Neural crest cell (in vitro differentiated cells): ENCODE measurements at places on chromosomes 11 and 22. TPM values are rescaled to one million over a fixed set of nuclear protein-coding genes. Genes with fewer than 3 reads are reported as not detected.

DNA sequence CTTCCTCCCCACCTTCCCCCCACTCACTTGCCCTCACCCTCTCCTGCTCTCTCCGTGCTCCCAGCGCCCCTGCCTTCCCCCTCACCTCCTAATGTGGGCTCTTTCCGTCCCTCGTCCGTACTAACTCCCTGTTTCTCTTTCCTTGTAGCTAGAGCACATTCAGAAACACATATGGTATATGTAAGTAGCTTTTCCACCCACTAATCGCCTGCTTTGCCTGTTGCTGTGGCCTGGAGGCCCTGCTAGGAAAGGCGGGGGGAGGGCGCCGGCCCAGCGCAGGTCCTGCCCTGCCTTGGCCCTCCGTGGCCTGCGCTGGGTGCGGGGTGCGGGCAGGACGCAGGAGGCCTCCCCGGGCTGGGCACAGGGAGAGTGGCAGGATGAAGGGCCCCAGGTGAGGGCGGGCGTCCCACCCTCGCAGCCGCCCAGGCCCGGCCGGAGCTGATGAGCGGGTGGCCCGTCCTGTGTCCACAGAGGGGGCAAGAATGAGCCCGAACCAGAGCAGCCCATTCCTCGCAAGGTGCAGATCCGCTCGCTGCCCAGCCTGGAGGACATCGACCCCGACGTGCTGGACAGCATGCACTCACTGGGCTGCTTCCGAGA lies 41.7 kb downstream of the MOB2 start:
- no peaks in the 10 kb centered on the region for H3K4me1 ChIP-seq
- DNase-seq, result no peak
- no peaks in the 10 kb centered on the region for H3K27me3 ChIP-seq
- H3K36me3 ChIP-seq, result no peaks in the 10 kb centered on the region
- no peak overlapping the region for H3K4me3 ChIP-seq

DNA sequence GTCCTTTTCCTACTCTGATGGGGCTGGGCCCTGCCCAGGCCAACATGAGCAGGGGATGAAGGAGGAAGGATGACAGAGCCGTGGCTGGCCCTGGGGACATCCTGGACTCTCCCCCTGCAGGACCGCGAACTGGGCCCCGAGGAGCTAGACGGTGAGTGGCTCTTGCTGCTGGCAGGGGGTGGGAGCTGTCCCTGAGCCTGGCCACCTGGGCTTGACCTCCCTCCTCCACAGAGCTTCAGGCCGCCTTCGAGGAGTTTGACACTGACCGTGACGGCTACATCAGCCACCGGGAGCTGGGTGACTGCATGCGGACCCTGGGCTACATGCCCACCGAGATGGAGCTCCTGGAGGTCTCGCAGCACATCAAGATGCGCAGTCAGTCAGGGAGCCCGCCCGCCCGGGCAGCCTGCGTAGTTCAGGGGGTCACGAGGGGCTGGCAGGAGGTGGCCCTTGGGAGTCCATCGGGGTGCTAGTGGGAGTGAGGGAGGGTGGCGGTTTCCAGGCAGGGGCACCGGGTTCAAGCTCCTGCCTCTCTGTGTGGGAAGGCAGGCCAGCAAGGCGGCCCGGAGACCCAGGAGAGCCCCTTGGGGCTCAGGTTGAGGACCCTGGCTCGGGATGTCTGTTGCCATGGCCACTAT lies 1.0 kb downstream of the CABP4 start:
- H3K4me1 ChIP-seq, result no peaks in the 10 kb centered on the region
- peaks cover 2% of the 10 kb centered on the region for H3K27me3 ChIP-seq
- H3K27ac ChIP-seq, result no peak overlapping the region
- H3K36me3 ChIP-seq, result no peaks in the 10 kb centered on the region

DNA sequence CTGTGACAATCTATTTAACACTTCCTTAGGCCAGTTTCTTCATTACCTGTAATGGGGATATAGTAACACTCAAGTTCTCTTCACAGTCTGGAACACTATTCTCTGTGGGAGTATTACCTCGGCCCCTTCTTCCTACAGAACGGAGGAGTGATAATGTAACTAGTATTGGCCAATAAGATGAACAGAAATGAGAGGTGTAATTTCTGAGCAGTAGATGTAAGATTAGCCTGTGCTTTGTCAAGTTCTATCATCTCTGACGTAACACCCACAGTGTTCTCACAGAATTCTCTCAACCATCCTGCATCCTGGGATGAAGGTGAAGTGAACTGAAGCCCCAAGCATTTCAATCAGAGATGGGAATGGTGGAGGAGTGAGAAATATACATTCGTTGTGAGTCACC lies 65.2 kb upstream of the TOP3B start:
- H3K27ac ChIP-seq, result no peak overlapping the region
- peaks cover 4% of the 10 kb centered on the region for H3K4me1 ChIP-seq
- H3K36me3 ChIP-seq, result no peaks in the 10 kb centered on the region
- peaks cover 49% of the 10 kb centered on the region for H3K27me3 ChIP-seq
- DNase-seq, result no peak
- no peak overlapping the region for H3K4me3 ChIP-seq

DNA sequence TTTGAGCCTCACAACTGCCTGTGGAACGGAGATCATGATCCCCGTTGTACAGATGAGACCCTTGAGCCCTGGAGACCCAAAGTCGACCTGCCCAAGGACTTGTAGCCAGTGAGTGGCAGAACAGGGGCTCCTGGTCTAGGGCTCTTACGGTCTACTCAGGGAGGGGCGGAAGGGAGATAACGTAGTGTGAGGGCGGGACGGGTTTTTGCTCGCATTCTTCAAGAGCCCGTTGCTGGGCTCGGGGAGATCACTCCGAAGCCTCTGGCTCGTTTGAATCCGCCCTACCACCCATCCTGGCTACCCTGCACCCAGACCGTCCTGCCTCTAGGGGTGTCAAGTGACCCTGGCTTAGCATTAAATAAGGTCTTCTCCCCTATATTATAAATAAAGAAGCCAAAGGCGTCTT lies 639 bp downstream of the CRY2 start:
- H3K27ac ChIP-seq, result peak overlapping the region; percentile 59
- peaks cover 36% of the 10 kb centered on the region for H3K27me3 ChIP-seq
- H3K4me3 ChIP-seq, result peak overlapping the region; percentile 89
- H3K36me3 ChIP-seq, result no peaks in the 10 kb centered on the region
- DNase-seq, result peak; percentile 16

DNA sequence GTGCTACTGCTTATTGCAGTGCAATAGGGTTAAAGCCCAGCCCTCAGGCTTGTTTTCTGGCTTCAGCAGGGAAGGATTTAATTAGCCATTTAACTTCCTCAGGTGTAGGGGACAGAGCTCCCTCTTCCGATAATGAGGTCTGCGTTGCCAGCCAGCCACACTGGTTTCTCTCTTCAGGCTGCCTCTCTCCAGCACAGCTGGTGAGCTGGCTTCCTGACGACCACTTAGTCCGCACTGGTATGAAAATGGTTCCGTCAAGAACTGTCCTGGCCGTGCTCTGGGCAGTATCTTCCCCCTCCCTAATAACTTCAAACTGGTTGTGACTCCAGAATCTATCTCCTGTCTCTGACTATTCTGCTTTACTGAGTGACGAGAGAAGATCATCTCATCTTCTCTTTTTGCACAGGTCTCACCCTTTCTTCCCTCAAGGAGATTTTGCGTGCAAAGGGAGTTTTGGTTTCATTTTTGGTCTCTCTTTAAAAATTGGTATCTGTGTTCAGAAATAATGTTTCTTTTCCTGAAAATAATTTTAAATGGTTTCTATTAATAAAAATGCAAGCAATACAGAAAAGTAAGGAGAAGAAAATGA lies 49.2 kb downstream of the CNTN5 start:
- H3K36me3 ChIP-seq, result no peaks in the 10 kb centered on the region
- DNase-seq, result no peak
- H3K4me1 ChIP-seq, result peaks cover 5% of the 10 kb centered on the region
- no peaks in the 10 kb centered on the region for H3K27me3 ChIP-seq

GRCh38 chr11:31620434-31620833 lies 110.9 kb downstream of the ELP4 start:
- DNase-seq, result no peak
- H3K4me3 ChIP-seq, result no peak overlapping the region
- no peak overlapping the region for H3K27ac ChIP-seq
- no peaks in the 10 kb centered on the region for H3K27me3 ChIP-seq
- H3K36me3 ChIP-seq, result peaks cover 2% of the 10 kb centered on the region

GRCh38 chr11:80783561-80783960 lies 1342.7 kb upstream of the TENM4 start:
- DNase-seq, result no peak
- H3K36me3 ChIP-seq, result no peaks in the 10 kb centered on the region
- H3K27ac ChIP-seq, result no peak overlapping the region
- no peak overlapping the region for H3K4me3 ChIP-seq

The KRTAP5-4 gene
- not detected in 2 replicates for total RNA-seq

- no peak overlapping the region for H3K27ac ChIP-seq
- peaks cover 13% of the 10 kb centered on the region for H3K4me1 ChIP-seq
- peaks cover 18% of the 10 kb centered on the region for H3K27me3 ChIP-seq
Measured at GRCh38 chr22:29873943-29874342, 9.0 kb upstream of the MTMR3 start.

DNA sequence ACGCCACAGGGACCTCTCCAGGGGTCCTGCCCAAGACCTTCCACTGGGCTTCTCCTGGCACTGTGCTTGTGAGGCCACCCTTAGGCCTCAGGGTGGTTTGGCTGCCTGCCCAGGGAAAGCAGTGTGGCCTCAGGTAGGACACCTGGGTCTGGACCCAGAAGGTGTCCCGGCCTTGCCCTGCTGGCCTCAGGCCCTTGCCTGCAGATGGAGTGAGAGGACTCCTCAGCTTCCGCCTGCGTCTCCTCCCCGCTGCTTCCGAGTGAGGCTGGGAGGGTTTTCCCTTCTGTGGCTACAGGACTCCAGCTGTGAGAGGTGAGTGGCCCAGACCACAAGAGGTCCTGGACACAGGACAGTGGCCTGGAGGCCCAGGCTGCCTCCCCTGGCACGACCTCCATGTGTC lies 60.4 kb downstream of the WNT7B start:
- H3K36me3 ChIP-seq, result no peaks in the 10 kb centered on the region
- no peaks in the 10 kb centered on the region for H3K27me3 ChIP-seq
- no peaks in the 10 kb centered on the region for H3K4me1 ChIP-seq
- H3K4me3 ChIP-seq, result no peak overlapping the region

The WNT11 gene
- total RNA-seq, result 0.16 and 0.19 TPM in 2 replicates

DNA sequence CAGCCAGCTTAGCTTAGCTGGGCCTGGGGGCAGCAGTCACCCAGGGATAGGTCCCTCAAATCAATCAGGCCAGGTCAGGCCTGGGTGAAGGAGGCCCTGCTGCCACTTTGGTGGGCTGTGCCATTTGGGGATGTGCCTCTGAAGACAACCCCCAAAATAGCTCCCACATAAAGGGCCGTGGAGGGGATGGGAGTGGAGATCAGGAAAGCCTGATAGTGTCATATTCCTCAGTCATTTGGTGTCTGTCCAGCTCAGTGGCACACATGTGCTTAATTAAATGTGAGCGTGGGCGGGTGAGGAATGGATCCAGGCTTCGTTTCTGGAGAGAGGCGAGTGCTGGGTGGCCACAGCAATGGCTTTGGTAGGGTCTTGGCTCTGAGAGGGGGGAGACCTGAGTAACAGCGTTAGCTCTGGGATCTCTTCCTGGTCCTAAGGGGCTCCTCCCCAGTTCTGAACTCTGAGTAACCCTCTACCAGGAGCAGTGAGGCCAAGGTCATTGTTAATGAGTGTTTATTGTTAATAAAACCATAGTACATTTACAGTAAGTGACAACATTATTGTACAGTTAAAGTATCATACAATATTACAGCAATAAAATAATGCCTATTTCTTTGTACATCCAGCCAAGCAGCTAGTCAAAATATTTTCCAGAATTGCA lies 45.2 kb downstream of the NAT10 start:
- H3K36me3 ChIP-seq, result peaks cover 12% of the 10 kb centered on the region
- no peak for DNase-seq
- H3K27ac ChIP-seq, result no peak overlapping the region
- H3K4me3 ChIP-seq, result no peak overlapping the region
- no peaks in the 10 kb centered on the region for H3K27me3 ChIP-seq
- peaks cover 16% of the 10 kb centered on the region for H3K4me1 ChIP-seq

- no peak overlapping the region for H3K4me3 ChIP-seq
- H3K27me3 ChIP-seq, result no peaks in the 10 kb centered on the region
Measured at GRCh38 chr22:38125751-38126201, 15.3 kb upstream of the BAIAP2L2 start.

- H3K27ac ChIP-seq, result no peak overlapping the region
- no peak overlapping the region for H3K4me3 ChIP-seq
- no peaks in the 10 kb centered on the region for H3K4me1 ChIP-seq
- DNase-seq, result no peak
- peaks cover 2% of the 10 kb centered on the region for H3K36me3 ChIP-seq
Measured at GRCh38 chr11:114386131-114386530, 14.2 kb downstream of the C11orf71 start.

DNA sequence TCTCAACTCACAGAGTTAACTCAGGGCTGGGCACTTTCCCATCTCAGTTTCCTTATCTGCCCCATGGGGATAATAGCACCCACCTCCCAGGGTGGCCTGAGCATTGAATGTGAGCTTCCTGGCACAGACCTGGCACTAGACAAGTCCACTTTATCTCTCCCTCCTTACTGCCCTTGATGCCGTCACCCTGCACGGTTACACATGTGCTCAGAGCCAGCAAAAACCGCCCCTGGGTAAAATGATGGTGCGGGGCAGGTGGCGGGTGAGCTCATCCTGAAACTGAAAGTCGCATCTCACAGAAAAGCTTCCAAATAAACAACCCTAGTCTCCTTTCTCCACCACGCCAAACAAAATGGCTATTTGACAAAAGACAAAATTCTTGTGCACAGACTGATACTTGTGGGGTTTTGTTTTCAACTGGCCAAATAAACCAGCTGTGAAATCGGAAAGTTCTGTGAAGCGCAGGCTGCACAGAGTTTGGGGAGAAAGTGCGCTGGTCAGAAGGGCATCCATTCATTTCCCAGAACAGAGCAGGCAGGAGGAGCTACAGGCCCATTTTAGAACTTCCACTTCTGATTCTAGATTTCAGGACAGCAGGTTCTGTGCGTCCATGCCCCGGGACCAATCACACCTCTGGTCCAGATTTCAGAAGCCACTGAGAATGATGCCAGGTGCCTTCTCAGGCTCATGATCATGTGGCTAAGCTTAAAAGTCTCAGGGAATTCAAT lies 138.1 kb downstream of the SHANK2 start:
- no peak for DNase-seq
- H3K4me1 ChIP-seq, result peaks cover 4% of the 10 kb centered on the region
- H3K36me3 ChIP-seq, result no peaks in the 10 kb centered on the region

DNA sequence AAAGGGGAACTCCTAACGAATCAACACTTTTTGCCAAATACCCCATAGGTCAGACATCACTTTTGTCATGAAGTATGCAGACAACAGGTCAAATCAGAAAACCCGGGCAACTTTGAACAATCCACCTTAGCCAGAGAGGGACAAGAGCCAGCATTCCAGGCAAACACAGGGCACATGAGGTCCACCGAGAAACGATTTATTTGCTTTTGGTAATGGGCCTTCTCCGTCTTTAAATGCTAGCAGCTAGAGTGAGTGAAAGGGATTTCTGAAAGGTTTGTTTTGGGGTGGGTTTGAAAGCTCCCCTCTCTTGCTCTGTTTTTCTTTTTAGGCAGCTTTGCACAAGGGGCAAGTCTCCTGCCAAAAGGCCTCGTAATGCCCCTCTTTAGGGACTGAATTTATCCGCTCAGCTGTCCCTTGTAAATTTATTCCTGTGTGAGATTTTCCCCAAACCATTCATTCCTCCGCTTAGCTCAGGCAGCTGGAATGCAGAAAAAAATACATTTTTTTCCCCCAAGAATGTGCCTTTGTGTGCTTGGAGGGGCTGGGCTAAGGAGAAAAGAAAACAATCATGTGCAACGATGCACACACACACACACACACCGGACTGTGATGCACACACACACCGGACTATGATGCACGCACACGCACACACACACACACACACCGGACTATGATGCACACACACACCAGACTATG lies 196.9 kb downstream of the SNX19 start:
- H3K36me3 ChIP-seq, result no peaks in the 10 kb centered on the region
- H3K27me3 ChIP-seq, result no peaks in the 10 kb centered on the region
- H3K4me1 ChIP-seq, result peaks cover 19% of the 10 kb centered on the region
- no peak for DNase-seq

The C22orf15 gene
- total RNA-seq, result 0.41 and 0.79 TPM in 2 replicates

- H3K36me3 ChIP-seq, result no peaks in the 10 kb centered on the region
- H3K27ac ChIP-seq, result peak overlapping the region; percentile 50
- DNase-seq, result peak; percentile 29
- peaks cover 31% of the 10 kb centered on the region for H3K4me1 ChIP-seq
Measured at GRCh38 chr22:19121631-19122142, 525 bp downstream of the DGCR2 start.
